ENCODE measurements at places on chromosomes 6 and 20. TPM values are rescaled to one million over a fixed set of nuclear protein-coding genes. Genes with fewer than 3 reads are reported as not detected.

The ATP6V1G2 gene
- total RNA-seq: 0.20 TPM

The ESR1 gene
- total RNA-seq: under 0.01 TPM

The HFE gene
- total RNA-seq: 1.7 TPM

DNA sequence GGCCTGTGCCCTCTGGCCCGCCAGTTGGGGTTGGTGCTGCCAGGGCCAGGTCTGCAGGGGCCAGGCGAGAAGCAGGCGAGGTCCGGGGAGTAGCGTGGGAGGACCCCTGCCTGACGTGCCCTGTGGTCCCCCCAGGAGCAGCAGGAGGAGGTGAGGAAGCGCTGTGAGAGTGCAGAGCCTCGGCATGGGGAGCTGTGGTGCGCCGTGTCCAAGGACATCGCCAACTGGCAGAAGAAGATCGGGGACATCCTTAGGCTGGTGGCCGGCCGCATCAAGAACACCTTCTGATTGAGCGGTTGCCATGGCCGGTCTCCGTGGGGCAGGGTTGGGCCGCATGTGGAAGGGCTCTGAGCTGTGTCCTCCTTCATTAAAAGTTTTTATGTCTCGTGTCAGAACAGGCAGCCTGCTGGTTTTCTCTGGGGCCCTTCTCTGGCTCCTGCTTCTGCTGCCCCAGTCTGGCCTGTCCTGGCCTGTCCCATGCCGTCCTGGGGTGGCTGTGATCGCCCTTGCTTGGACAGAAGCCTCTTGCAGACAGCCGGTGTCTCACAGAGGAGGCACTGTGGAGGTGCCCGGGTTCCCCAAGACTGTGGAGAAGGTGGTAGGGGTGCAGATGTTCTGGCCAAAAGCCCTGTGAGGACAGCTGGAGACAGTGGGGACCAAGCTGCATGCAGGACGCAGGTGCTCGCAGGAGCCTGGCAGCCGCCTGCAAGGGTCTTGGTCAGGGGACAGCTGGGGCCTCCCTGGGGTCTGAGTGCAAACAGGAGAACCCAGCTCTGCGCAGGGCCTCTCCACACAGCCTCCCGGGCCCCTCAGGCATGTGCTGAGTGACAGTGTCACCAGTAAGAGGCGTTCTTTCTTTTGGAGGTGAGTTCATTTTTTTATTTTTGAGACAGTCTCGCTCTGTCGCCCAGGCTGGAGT lies 3.0 kb upstream of the C20orf204 start:
- no peak for DNase-seq

- no peak for DNase-seq
These were observed 309.9 kb downstream of the BMP7 start for GRCh38 chr20:56956534-56956933.

DNA sequence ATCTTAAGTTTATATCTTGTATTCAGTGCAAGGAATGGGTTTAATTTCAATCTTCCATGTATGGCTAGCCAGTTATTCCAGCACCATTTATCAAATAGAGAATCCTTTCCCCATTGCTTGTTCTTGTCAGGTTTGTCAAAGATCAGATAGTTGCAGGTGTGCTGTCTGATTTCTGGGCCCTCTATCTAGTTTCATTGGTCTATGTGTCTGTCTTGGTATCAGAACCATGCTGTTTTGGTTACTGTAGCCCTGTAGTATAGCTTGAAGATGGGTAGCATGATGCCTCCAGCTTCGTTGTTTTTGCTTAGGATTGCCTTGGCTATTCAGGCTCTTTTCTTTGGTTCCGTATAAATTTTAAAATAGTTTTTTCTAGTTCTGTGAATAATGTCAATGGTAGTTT lies 200.0 kb downstream of the MANEA start:
- DNase-seq: no peak

GRCh38 chr20:58366866-58367265 lies 22.2 kb upstream of the VAPB start:
- DNase-seq: no peak

- DNase-seq: no peak
These were observed 371.8 kb upstream of the SULF2 start for GRCh38 chr20:48156951-48157700.

- DNase-seq: no peak
These were observed 533.6 kb downstream of the HAO1 start for GRCh38 chr20:7406671-7407070.

All from lung microvascular endothelial cell (primary cell).